ENCODE measurements at places on chromosomes 2 and 18. TPM values are rescaled to one million over a fixed set of nuclear protein-coding genes. Genes with fewer than 3 reads are reported as not detected.

Gene PNPT1
- total RNA-seq: 51.7 TPM

Gene SLC35G4
- not detected for total RNA-seq

Gene AMMECR1L
- 8.5 TPM for total RNA-seq

Gene DSG4
- total RNA-seq: not detected

Gene POTEC
- total RNA-seq: not detected

Gene EFR3B
- 0.18 TPM for total RNA-seq

Gene HMSD
- total RNA-seq: not detected

Gene IL1R2
- not detected for total RNA-seq

DNA sequence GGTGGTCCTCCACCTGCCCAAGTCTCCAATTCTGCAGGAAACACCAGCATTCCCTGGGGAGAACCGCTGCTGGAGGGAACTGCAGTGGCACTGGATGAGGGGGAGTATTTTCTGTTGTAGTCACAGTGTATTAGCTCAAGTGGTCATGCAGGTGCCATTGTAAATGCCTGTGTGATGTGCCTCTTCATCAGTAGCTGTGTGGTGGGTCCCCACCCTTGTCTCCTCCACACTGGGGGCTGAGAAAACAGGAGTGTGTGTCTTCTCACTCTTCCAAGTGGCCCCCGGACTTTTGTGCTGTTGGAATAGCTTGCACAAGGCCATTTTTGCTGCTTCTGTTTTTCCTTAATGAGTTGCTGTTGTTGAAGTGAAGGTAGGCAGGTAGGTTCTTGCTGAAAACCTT, 8.7 kb downstream of the NCK2 start:
- no peak for DNase-seq

DNA sequence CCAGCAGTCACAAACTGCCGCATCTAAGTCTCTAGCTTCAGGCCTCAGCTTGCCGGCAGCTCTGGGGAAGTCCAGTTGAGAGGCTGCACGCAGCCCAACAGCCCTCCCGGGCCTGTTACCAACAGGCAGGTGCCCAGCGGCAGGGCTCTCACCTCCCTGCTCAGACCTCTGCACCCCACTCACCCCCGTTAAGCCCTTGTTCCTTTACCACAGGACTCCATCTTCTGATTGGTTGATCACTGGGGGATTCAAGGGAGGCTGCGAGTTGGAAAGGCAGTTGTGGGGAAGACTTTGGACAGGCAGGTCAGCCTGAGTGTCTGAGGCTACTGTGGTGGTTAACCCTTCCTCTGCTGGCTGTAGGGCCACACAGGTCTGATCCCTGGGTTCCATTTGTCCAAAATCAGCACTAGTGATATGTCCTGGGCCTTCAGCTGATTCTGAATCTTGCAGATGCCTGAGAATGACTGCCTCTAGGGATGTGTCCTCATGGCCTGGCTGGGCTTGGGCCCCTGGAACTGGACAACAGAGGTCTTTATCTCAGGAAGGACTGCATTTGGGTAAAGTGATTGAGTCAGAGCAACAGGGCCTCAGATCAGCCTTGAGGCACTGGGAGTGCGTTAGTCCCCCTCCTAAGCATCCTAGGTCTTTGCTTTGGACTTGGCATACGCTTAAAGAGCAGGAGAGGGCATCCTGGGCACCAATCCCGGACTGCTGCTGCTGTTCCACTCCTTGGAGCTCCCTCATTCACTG, 88.4 kb downstream of the APOB start:
- no peak for DNase-seq

GRCh38 chr2:207483066-207483465, 46.7 kb upstream of the CREB1 start:
- DNase-seq: no peak

- DNase-seq: peak; percentile 85
These were observed 22.3 kb downstream of the COX7A2L start for GRCh38 chr2:42338567-42339190.

- no peak for DNase-seq
These were observed 122.5 kb downstream of the PLEKHM3 start for GRCh38 chr2:207902821-207903220.

DNA sequence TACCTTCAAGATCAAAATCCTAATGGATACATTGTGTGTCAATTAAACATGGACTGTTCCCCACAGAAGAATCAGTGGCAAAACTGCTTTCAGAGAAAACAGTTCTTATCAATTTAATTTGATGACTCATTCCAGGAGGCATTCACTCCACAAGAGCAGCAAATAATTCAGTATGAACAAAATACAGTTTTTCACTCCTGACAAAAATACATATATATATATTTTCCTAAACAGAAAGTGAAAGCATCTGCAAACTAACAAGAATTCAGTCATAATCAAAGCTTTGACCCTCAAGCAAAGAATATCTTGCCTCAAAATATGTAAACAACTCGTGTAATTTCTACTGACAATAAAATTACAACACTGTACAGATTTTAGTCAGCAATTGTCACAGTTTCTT, 685.1 kb upstream of the SLC8A1 start:
- no peak for DNase-seq

DNA sequence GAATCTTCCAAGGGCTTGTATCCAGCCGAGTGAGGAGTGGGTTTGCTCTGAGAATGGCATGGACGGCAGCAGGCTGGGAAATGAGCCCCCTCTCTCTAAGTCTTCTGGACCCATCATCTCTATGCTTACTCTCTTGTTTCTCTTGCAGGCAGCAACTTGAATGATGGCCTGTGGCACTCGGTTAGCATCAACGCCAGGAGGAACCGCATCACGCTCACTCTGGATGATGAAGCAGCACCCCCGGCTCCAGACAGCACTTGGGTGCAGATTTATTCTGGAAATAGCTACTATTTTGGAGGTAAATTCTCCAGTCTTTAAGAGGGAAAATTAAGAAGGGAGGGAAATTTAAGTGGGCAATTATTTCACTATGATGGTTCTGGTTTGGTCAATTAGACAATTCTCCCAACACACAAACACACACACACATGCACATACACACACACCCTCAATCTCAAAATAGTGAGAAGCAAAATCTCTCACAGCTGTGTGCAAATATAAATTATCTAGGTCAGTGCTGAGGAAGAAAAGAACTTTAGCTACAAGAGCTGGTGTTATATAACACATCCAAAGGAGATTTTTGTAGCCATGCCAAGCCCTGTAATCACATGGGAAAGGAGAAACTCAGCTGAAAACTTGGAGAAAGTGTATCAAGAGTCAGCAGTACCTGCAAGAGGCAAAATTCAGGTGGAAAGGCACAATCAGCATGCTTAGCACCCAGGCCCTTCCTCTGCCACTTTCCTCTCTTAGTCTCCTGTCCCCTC, 499.2 kb downstream of the CNTNAP5 start:
- peak; percentile 14 for DNase-seq

- DNase-seq: no peak
These were observed 78.9 kb upstream of the DAPL1 start for GRCh38 chr2:158716121-158716791.

GRCh38 chr2:16261791-16262190, 321.4 kb downstream of the MYCN start:
- DNase-seq: no peak

GRCh38 chr18:14097761-14098160, 34.5 kb downstream of the ZNF519 start:
- no peak for DNase-seq

DNA sequence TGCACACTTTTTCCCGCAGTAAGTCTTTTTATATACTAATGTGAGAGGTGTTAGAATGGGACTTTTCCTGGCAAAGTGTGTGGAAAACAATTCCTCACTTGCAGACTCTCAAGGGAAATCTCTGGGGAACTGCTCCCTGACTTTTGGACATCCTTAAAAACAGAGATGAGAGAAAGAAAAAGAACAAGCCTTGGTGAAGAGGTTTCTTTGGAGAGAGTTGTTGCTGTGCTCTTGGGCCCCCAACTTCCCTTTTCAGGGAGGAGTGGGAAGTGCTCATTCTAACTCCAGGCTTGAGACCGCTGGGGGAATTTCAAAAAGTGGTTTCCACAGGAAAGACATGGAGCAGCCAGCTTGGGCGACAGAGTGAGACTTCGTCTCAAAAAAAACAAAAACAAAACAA, 142.6 kb upstream of the SPRED2 start:
- no peak for DNase-seq

GRCh38 chr18:13801260-13801601, 22.7 kb upstream of the MC5R start:
- no peak for DNase-seq

GRCh38 chr18:27824841-27825681, 351.9 kb downstream of the CDH2 start:
- no peak for DNase-seq

DNA sequence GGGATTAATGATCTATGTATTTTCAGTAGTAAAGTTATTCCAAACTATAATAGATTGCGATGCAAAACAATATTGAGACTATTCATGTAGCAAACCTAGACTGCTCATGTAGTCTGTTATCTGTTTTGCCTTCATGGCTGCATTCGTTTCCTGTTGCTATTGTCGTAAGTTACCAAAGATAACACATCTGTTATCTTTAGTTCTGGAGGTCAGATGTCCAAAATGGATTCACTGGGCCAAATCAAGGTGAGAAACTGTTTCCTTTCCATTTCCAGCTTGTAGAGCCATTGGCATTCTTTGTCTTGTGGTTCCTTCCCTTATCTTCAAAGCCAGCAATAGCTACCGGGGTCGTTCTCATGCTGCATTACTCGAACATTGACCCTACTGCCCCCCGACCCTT, 20.9 kb downstream of the ITGAV start:
- no peak for DNase-seq

DNA sequence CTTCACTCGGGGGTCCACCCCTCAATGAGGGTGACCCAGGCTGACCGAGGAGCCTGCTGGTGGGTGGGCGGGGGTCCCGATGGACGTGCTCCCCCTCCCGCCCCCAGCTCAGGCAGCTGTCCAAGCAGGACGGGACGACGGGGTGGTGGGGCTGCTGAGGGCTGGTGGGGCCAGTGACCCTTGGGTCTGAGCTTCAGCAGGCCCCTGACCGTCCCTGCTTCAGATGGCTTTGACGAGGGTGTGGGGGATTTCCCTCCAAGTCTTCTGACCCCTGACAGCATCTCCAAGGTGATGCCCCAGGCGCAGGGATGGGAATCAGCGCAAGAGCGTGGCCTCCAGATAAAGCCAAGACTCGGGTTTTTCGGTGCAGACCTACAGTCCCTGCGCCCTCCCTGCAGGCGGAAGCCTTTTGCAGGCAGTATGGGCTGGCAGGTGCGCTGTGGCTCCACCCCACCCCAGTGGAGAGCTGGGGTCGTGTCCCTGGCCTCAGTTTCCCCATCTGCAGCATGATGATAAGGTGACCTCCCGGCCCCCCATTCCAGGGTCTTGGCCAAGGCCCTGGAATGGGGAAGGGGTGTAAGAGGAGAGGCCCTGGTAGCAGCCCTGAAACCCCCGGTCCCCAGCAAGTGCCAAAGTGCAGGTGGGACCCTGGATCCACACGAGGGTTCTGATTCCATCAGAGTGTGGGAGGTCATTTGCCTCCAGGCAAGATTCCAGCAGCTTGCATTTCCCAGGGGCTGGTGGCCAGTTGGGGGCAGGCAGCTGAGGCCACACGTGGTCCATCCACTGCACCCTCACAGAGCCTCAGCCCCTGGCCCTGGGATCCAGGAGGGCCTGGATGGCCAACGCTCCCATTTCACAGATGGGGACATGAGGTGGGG, 8.7 kb downstream of the CROCC2 start:
- no peak for DNase-seq

DNA sequence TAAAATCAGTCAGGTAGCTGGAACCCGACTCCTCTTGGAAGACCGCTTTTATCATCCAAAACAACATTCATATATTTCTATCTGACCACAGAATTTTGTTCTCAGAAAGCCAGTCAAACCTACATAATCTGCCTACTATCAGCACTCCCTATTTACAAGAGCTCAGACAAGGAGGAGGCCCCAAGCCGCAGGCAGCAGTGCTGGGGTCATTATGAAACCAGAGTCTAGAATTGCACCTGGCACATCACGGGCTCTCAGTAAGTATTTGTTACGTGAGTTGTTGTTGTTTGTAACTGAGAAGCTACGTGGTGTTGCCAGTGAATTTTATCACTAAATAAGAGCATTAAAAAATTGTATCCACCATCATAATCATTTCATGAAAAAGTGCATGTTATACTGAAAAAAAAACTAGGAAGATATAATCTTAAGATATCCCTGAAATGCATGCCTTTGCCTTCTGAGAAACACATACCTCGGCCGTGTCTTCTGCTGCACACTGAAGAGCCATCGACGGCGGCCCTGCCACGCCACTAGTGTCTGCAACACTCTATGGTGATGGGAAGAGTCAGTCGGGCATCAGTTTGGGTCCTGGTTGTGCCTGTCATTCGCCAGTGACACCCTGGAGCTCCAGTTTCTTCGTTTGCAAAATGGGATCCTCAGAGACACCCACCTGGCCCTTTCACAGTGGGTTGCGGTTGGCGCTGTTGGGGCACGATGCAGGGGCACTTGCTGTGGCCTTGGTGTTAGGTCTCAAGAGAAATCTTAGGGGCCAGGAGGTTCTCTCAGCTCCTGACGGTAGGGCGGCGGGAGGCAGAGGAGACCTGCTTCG, 505.9 kb downstream of the EIPR1 start:
- DNase-seq: no peak

DNA sequence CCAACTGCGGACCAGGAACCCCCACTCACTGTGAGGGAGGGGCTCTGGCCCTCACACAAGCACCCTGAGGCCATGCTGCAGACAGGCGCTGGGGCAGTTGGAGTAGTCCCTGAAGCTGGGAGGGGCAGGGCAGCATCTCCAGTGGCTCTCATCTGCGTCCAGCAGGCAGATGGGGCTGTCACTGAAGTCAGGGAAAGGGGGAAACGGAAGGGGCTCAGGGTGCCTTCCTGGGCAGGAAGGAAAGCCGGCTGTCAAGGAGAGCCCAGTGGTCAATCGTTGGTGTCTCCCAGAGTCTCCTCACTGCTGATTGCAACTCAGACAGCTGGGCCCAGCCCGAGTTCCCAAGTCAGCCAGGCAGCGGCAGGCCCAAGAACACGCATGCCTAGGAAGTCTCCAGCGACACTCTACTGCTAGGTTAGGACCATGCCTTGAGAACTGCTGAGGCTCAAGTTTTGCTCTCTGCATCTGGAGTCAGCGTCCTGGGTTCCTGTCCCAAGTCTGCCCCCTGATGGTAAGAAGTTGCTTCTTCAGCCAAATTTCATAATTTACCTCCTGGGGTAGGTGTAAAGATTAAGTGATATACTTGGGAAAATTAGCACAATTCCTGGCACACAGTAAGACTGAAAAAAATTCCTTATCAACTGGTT, 27.4 kb upstream of the NMUR1 start:
- DNase-seq: peak; percentile 65

DNA sequence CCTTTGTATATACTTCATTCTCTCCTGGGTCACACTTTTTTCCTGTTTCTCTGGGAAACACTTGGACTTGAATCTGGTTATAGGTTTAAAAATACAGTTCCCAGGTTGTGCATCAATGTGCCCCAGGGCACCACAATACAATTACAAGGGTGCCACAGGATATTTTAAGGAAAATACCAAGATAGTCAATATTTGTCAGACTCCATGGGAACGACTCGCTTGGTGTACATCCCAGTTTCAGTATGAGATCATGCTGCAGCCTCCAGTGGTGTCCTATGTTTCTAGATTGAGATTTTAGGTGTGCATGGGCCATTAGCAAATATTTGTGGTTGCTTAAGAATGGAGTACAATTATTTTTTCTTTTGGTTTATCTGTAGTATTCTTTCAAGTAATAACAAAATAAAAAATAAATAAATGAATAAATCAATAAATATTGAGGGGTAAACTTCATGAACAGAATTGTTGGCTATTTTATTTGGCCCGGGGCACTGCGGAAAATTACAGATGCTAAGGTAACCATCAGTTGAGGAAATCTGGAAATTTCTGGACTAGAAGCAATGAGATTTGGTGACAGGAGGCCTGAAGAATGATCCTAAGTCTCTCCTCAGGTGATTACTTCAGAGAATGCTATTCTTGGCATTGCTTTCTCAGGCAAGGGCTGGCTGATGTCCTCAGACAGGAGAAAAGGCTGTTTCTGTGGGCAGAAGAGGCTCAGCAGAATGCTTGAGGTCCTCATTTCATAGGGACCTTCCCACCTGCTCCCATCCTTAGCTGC, 649.3 kb upstream of the SOX11 start:
- DNase-seq: no peak

Data from G401 (cell line).